ENCODE measurements at places on chromosomes 16 and 17. TPM values are rescaled to one million over a fixed set of nuclear protein-coding genes. Genes with fewer than 3 reads are reported as not detected.

Gene HSPB9
- total RNA-seq, result 0.29 TPM

Gene UTP18
- total RNA-seq, result 50.8 TPM

Gene TBX4
- total RNA-seq, result not detected

Gene KRT16
- not detected for total RNA-seq

Gene CACNB1
- 13.6 TPM for total RNA-seq

Gene SMIM36
- total RNA-seq, result not detected

Gene AIPL1
- not detected for total RNA-seq

Gene CCL14
- total RNA-seq, result not detected

Gene KRTAP2-2
- total RNA-seq, result not detected

Gene ARHGAP23
- total RNA-seq, result 0.04 TPM

GRCh38 chr16:56401482-56401881, 23.9 kb downstream of the AMFR start:
- DNase-seq, result peak; percentile 61
- H3K36me3 ChIP-seq, result peaks cover 49% of the 10 kb centered on the region
- no peak overlapping the region for H3K4me3 ChIP-seq
- no peaks in the 10 kb centered on the region for H3K27me3 ChIP-seq
- H3K4me1 ChIP-seq, result no peaks in the 10 kb centered on the region

DNA sequence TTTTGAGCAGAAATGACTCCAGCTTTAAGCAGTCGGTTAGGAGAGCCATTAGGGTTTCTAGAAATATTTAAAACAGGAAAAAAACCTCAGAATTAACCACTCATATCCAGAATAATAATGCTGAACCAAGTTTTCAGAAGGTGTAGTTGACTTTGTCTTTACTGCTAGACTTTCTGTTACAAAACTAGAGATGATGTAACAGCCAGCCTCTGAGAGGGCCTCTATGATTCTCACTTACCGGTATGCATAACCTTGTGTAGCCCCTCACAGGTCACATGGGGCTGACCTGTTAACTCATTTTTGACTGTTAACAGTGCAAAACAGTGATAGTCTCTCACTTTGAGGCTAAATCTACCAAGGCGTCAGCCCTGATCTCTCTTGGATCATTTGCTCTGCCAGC, 74.3 kb downstream of the TEX14 start:
- H3K27me3 ChIP-seq, result no peaks in the 10 kb centered on the region
- no peak overlapping the region for H3K4me3 ChIP-seq
- no peak overlapping the region for H3K27ac ChIP-seq

DNA sequence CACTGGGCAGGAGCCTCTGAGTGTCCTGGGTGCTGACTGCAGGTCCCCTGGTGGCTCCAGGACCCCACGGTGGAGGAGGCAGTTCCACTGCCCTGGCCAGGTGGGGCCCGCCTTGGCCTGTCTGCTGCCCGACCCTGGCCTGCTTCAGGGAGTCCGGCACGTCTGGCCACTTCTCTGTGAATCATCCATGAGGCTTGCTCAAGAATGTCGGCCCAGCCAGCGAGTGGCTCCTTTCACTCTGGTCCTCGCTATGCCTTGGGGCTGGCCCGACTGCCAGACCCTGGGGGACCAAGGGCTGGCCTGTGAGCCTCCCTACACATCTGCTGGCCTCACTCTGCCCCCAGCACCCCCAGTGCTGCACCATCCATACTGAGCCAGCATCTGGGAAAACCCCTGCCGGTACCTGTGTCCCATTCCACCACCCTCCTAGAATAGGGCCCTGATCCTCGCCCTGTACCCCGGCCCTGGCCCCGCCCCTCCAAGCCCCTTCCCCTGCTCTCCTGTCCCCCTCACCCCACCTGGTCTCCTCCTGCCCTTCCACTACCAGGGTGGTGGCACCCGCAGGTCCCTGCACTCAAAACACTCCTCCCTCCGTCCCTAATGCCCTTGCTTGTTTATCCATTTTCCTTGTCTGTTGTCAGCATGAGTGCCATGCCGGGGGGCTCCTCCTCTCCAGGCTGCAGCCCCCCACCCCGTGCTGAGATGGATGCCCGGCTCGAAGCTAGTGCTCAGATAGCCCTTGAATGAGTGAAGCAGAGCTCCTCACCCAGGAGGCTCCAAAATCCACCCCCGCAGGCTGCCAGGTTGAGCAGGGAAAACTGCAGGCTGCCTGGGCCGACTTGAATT, 35.5 kb downstream of the ADCY7 start:
- no peak for DNase-seq
- H3K4me3 ChIP-seq, result no peak overlapping the region
- H3K4me1 ChIP-seq, result no peaks in the 10 kb centered on the region
- no peaks in the 10 kb centered on the region for H3K27me3 ChIP-seq
- H3K36me3 ChIP-seq, result no peaks in the 10 kb centered on the region
- H3K27ac ChIP-seq, result no peak overlapping the region

GRCh38 chr17:78174346-78174869, 6.0 kb downstream of the SYNGR2 start:
- peaks cover 39% of the 10 kb centered on the region for H3K4me1 ChIP-seq
- H3K27ac ChIP-seq, result no peak overlapping the region
- no peak overlapping the region for H3K4me3 ChIP-seq
- no peak for DNase-seq

DNA sequence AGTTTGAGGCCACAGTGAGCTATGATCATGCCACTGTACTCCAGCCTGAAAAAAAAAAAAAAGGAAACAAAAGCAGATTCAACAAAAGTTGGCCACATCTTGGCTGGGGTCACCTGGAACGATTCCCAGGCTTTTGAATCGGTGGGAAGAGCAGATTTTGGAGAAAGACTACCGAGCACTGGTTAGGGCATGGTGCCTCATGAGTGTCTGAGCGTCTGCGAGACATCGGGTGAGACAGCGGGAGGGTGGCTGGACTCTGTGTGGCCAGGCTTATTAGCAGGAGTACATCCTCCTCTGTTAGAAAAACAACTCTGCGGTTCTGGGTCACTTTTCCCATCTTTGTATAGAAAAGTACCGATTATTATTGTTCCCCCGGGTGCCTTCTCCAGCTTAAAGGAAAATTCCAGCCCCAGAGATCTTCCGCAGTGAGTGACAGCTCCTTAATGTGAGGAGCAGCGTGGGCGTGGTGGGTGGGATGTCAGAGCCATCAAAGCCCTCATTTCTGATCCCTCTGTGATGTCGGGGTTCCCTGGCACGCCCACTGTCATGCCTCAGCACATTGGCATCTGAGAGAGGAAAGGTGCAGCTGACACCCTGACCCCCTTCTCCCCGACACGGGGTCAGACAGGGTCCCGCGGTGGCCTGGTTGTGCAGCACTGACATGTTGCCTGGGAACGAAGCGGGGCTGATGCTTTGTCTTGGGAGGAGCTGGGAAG, 6.9 kb downstream of the RGS9 start:
- no peak overlapping the region for H3K27ac ChIP-seq
- H3K4me1 ChIP-seq, result no peaks in the 10 kb centered on the region
- DNase-seq, result no peak
- no peaks in the 10 kb centered on the region for H3K27me3 ChIP-seq

GRCh38 chr17:80746262-80746935, 201.8 kb downstream of the RPTOR start:
- no peak for DNase-seq
- H3K4me1 ChIP-seq, result peaks cover 6% of the 10 kb centered on the region
- no peak overlapping the region for H3K27ac ChIP-seq
- H3K4me3 ChIP-seq, result no peak overlapping the region
- H3K36me3 ChIP-seq, result no peaks in the 10 kb centered on the region

- H3K27me3 ChIP-seq, result no peaks in the 10 kb centered on the region
- no peaks in the 10 kb centered on the region for H3K36me3 ChIP-seq
- H3K4me1 ChIP-seq, result no peaks in the 10 kb centered on the region
- no peak overlapping the region for H3K4me3 ChIP-seq
Measured at GRCh38 chr17:55114283-55114682, 145.7 kb downstream of the STXBP4 start.

GRCh38 chr17:42577140-42577531, 393 bp downstream of the PSMC3IP start:
- no peaks in the 10 kb centered on the region for H3K27me3 ChIP-seq
- H3K36me3 ChIP-seq, result peaks cover 26% of the 10 kb centered on the region
- peaks cover 45% of the 10 kb centered on the region for H3K4me1 ChIP-seq
- DNase-seq, result peak; percentile 62
- H3K27ac ChIP-seq, result peak overlapping the region; percentile 58

DNA sequence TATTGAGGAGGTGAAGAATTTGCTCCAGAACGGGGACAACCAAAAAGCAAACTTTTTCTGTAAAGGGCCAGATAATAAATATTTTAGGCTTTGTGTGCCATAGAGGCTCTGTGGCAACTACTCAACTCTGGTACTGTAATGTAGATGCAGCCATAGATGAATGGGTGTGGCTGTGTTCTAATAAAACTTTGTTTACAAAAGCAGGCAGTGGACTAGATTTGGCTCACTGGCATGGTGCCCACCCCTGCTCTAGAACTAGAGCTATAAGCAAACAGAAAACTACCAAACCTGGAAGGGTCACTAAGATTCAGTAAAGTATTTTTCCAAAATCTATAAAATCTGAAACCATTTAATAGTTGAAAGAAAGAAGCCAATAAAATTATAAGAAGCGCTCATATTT, 24.6 kb upstream of the SMURF2 start:
- H3K4me1 ChIP-seq, result peaks cover 3% of the 10 kb centered on the region
- H3K27me3 ChIP-seq, result no peaks in the 10 kb centered on the region
- no peaks in the 10 kb centered on the region for H3K36me3 ChIP-seq

DNA sequence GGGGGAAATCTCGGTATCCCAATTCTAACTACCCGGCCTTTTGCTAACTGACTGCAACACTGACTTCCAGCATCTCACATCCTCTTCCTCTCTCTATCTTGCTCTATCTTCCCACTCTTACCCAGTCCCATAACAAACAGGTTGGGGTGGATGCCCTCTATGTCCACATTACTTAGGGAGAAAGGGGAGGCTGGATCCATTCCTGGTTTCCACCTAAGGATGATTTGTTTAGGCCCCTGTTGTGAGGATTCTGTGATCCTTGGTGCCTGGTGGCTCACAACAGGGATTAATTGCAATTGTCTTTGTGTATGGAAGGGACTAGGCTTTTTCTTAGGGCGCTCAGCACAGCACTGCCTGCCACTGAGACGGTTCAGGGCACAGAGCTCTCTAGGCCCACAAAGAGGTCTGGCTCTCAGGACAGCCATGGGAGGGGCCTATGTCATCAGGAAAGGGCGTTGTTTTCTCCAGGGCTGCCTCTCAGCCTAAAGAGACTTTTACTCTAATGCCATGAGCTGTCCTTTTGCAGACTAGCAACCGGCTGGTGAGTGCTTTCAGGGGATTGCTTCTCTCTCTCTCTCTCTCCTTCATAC, 612.1 kb upstream of the SALL1 start:
- H3K36me3 ChIP-seq, result no peaks in the 10 kb centered on the region
- H3K4me1 ChIP-seq, result no peaks in the 10 kb centered on the region
- no peak overlapping the region for H3K27ac ChIP-seq

GRCh38 chr16:31134091-31134571, 1.4 kb downstream of the PRSS8 start:
- H3K36me3 ChIP-seq, result no peaks in the 10 kb centered on the region
- no peak overlapping the region for H3K27ac ChIP-seq
- no peaks in the 10 kb centered on the region for H3K4me1 ChIP-seq

GRCh38 chr16:27199235-27199586, 4.1 kb upstream of the KDM8 start:
- no peaks in the 10 kb centered on the region for H3K27me3 ChIP-seq
- no peaks in the 10 kb centered on the region for H3K36me3 ChIP-seq
- DNase-seq, result no peak
- H3K4me1 ChIP-seq, result peaks cover 16% of the 10 kb centered on the region
- no peak overlapping the region for H3K4me3 ChIP-seq

GRCh38 chr16:79009896-79010295, 590.6 kb downstream of the MAF start:
- no peaks in the 10 kb centered on the region for H3K27me3 ChIP-seq
- no peak for DNase-seq
- no peak overlapping the region for H3K27ac ChIP-seq
- H3K4me1 ChIP-seq, result peaks cover 11% of the 10 kb centered on the region

GRCh38 chr17:79983456-79983855, 52.2 kb downstream of the TBC1D16 start:
- H3K36me3 ChIP-seq, result no peaks in the 10 kb centered on the region
- no peak overlapping the region for H3K27ac ChIP-seq
- no peak overlapping the region for H3K4me3 ChIP-seq
- DNase-seq, result no peak
- no peaks in the 10 kb centered on the region for H3K4me1 ChIP-seq

DNA sequence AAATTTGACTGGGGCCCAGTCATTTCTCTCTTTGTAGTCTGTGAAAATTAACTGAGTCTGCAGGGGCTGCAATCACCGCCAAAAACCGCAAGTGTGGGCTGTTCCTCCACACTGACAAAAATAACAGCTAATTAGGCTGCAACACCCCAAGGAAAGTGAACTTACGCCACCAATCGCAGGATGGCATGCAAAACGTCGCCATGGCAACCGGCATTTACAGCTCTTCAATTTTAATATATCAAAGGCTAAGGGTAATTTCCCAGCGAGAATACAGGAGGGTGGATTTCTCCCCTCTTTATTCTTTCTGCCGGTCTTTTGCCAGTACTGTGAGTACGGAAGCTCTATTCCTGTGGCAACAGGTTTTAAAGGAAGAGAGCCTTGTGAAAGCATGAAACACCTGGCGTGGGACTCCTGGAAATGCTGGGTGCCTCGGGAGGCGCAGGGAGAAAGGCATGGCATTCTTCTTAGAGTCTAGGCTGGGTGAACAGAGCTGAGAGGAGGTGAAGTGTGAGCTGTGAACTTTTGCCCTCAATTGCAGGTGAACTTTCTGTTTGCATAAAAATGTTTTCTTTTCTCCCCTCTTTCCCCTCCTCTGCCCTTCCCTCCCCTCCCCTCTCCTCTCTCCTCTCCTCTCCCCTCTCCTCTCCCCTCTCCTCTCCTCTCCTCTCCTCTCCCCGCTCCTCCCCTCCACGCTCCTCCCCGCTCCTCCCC, 399.7 kb downstream of the XYLT1 start:
- H3K27ac ChIP-seq, result peak overlapping the region; percentile 51
- no peaks in the 10 kb centered on the region for H3K27me3 ChIP-seq
- DNase-seq, result peak; percentile 94
- peaks cover 19% of the 10 kb centered on the region for H3K4me1 ChIP-seq
- H3K4me3 ChIP-seq, result peak overlapping the region; percentile 64

DNA sequence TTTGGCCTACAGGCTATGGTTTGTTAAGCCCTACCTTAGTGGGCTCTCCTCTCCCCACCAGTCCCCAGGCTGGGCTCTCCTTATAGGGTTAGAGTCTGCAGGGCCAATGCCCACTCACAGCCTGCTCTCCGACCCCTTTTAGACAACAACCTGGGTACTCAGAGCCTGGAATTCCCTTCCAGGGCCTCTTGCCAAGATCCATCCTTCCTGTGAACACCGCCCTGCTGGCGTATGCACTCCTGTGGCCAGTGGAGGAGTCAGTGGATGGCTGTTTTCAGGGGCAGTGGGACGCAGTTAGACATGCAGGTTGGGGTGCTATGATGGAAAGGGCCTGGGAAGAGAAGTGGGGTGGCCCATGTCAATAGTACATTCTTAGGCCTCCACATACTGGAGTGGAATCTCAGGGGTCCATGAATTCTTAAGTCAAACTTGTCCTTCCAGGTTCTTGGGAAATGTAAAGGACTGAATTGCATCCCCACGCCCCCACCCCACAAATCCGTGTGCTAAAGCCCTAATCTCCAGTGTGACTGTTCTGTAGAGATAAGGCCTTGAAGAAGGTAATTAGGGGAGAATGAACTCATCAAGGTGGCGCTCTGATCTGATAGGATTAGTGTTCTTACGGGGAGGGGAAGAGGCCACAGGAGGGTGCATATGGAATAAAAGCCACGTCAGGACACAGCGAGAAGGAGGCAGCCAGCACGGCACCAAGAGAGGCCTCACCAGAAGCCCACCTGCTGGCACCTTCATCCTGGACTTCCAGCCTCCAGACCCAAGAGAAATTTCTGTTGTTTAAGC, 81.6 kb upstream of the CACNG5 start:
- H3K27me3 ChIP-seq, result no peaks in the 10 kb centered on the region
- no peaks in the 10 kb centered on the region for H3K36me3 ChIP-seq
- H3K4me3 ChIP-seq, result no peak overlapping the region
- H3K4me1 ChIP-seq, result no peaks in the 10 kb centered on the region
- no peak for DNase-seq
- no peak overlapping the region for H3K27ac ChIP-seq

All from Karpas-422 (cell line).